RPMI8226 (cell line): ENCODE measurements at places on chromosomes 13 and 19.

DNA sequence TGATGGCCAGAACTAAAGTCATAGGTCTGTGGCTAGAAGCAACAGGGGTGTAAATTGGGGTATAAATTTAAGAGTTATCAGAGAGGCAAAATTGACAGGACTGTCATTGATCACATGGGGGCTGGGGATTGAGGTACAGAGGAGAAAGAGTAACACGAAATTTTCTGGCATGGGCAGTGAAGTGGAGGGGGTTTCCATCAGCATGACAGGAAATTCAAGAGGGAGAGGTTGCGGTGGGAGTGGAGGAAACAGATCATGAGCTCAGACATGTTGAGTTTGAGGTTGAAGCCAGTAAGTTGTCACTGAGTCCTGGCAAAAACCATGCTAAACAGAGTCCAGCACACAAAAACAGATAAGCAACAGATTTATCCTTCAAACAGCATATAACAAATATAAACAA lies 192.1 kb upstream of the TSC22D1 start:
- no peak for DNase-seq

- DNase-seq = no peak
These were observed 17.6 kb upstream of the TUBGCP3 start for GRCh38 chr13:112605531-112605990.

DNA sequence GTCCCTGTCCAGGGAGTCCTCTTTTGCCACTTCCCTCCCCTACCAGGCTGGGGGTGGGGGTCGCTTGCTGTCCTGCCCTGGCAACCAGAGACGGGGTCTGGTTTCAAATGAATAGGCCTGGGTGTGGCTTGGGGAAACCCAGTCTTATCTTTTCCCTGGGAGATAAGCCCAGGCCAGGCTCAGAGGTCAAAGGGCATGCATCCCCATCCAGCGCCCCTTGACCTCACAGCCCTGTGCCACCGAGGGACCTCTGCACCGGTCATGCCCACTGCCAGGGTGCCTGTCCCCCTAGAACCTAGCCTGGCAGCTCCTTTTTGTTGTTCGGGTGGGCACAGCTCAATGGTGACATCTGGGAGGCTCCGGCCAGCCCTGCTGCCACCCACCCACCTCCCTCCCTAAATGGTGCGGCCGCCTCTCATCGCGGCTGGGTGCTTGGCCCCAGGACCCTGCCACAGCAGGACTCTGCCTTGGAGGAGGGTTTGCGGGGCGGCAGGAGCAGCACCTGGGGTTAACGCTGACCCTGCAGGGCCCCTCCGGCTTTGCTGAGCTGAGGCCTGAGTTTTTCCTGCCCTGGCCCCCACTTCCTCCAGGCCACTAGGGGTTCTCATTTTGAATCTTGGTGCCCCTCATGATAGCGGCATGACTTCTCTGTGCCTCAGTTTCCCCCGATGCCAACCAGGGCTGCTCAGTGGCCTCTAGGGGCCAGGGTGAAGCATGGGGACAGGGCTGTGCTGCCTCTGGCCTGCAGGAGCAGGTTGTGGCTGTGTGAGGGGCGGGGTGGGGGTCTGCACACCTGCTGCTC lies 2.9 kb upstream of the CERS1 start:
- no peak for DNase-seq

- no peak for DNase-seq
These were observed 39.2 kb downstream of the MTMR6 start for GRCh38 chr13:25248071-25248470.

DNA sequence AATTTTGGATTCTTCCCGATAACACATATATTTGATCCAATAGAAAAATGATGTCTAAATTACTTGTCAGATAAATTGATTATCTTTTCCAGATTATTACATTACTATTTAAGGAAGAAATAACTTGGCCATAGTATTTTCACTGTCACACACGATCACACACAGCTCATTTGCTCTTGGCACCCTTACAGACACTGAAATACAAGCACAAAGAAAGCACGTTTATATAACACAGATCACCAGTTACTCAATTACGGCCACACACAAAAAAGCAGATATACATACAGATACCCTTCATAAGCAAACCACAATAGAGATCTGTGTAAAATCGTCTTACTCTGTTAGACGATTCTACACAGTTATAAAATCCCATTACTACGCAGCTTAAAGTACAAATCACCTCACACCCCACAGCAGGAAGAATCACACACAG lies 716 bp upstream of the ZNF420 start:
- DNase-seq = no peak

DNA sequence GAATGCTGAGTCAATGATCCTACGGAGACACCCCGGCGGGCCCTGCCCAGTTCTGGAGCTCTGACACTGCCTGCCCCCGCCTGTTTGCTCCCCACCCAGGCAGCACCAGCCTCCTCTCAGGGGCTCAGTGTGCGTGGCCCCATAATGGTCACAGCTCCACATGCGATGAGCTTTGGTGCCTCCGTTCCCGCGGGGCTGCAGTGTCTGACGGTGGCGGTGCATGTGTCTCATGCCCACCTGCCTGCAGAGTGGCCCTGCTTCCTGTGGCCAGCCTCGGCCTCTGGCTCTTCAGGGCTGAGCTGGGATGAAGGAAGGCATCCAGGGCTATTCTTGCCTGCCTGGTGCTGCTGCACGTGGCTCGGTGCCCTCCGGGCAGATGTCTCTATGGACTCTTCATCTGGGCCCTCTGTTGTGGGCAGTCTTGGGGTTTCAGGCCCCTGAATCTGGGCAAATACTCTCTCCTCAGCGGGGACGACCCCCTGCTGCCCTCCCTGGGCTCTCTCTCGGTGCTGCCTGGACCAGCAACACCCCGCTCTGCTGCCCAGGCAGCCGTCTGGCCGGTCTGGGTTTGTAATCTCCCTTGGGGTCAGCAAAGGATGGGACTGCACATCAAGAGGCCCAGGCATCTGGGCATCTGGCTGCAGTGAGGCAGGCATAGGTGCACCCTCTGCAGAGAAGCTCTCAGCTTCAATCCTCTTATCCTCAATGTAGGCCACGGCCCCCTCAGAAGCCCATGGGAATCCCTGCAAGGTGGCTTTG lies 19.3 kb upstream of the TMEM255B start:
- DNase-seq = no peak

GRCh38 chr13:100825557-100825956 lies 151.0 kb upstream of the TMTC4 start:
- no peak for DNase-seq

DNA sequence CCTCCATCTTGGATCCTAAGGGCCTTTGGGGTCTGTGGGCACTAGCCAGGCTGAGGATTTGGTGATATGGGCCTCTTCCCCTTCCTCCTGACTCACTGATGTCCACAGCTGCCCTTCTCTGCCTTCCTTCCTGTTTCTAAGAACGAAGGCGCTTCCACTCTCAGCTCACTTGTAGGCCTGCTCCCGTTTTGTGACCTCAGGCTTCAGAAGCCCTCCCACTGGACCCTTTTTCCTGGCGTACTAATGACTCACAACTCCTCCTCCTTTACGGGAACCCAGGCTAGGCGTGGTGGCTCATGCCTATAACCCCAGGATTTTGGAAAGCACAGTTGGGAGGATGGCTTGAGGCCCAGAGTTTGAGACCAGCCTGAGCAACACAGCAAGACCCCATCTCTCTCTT lies 55.6 kb downstream of the TMED1 start:
- no peak for DNase-seq

DNA sequence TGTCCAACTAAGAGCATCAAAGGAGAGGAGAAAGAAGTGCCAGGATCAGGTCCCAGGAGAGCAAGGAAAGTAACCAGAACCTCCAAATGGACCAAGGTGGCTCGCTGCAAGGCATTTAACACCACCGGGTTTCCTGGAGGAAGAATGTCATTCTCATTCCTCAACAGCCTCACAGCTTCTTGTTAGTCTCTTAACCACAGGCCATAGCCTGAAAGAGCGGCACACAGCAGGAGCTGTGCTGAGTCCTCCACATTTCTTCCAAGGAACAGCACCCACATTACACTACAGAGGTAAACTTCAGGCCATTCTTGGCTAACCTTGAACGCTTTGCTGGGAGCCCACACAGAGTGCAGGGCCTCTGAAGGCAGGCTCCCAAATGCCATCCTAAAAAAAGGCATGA lies 23.6 kb downstream of the DOCK9 start:
- no peak for DNase-seq

GRCh38 chr19:45978156-45978555 lies 4.5 kb upstream of the NOVA2 start:
- no peak for DNase-seq

GRCh38 chr19:16496613-16496983 lies 404 bp downstream of the C19orf44 start:
- DNase-seq = no peak

DNA sequence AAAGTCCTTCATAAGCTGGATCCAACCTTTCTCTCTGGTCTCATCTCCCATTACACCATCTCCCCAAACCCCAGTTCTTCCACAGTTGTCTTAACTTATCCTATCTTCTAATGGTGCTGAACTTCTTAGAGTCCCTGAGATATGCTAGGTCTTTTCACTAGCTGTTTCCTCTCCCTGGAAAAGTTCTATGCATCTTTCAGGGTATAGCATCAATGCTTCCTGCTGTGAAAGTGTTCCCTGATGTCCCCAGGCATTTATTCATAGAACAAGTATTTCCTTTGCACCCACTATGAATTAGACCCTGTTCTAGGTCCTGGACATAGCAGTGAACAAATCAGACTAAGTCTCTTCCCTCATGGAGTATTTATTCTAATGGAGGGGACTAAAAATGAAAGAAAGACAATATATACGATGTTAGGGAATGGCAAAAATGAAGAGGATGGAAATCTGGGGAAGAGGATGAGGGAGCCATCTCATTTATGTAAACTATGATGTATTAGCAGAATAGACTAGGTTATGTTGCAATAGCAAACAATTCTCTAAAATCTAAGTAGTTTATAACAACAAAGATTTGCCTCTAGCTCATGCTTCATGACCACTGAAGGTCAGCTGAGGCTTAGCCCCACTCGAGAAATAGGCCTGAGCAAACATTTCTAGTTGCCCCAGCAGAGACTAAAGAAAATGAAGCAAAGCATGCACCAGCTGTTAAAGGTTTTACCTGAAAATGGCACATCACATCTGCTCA lies 120.0 kb downstream of the CYSLTR2 start:
- no peak for DNase-seq

DNA sequence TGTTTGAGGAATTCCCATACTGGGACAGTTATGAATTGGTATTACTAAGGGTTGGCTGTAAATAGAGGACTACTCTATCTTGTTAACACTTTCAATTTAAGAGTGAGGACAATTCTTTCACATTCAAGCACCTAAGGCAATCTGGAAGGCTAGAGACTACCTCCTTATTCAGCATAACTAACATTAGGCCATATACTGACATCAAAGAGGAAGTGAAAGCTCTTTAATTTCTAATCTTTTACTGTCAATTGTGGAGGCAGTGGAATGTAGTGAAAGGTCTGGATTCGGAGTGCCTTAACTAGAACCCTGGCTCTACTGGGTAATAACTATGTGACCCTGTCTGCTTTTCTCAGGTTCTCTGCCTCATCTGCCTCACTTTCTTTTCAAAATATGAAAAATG lies 134.0 kb downstream of the UFM1 start:
- DNase-seq = no peak

GRCh38 chr13:113117335-113117872 lies 5.2 kb upstream of the F10 start:
- no peak for DNase-seq

DNA sequence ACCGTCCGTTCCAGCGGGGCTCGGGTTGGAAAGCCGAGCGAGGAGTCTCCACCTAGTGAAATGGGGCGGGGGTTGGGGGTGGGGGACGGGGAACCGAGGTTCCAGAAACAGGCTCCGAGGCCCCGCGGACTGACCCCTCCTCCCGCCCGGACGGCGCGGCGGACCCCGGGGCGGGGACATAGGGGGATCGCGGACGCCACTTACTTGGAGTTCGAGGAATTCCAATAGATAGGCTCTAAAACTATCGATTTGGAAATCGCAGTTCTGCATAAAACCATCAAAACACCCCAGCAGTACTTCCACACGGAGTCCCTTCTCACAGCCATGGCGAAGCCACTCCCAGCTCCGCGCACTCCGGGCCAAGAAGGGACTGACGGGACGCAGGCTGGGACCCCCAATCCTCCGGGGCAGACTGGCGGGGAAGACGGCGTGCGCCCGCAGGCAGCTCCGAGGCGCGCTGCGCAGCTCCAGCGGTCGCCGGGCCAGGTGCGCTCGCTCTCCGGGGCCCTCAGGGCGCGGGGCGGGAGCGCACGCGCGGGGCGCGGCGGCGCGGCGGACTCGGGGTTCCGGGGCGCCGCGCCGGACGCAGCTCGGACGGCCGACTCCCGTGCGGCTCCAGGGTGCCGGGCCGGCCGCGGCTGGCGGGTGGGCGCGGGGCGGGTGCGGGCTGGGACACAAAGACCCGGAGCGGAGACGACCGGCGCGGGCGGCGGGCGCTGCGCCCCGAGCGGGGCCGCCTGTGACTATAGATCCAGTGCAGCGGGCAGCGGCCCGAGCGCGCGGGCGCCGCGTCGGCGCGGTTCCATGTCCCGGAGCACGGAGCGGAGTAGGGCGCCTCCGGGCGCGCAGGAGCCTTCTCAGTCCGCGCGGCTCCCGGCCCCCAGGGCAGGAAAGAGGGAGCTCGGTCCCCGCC lies 567 bp downstream of the EFNB2 start:
- DNase-seq = peak; percentile 24

DNA sequence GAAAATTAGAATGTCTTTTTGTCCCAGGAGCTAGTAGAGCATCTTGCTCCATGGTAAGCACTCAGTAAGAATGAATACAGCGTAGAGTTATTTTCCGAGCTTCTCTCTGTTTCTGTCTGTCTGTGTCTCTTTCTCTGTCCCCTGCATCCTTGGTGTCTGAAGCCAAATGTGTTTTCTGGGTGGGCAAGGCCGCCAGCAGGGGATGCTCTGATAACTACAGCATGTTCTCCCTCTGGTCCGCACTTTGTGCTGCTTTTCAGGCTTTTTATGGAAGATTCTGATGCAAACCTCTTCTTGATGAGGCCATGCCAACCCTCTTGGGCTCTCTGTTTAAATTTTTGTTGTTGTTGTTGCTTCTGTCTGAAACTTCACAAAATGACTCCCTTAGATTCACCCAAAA lies 142.8 kb upstream of the UBL3 start:
- no peak for DNase-seq

GRCh38 chr13:95920485-95920884 lies 132.7 kb downstream of the UGGT2 start:
- DNase-seq = no peak
